ENCODE measurements at places on chromosomes 5 and 9.

GRCh38 chr5:13740471-13740870 is 204.0 kb downstream of the DNAH5 start:
- no peak for DNase-seq
- no peaks in the 10 kb centered on the region for H3K4me1 ChIP-seq
- no peaks in the 10 kb centered on the region for H3K36me3 ChIP-seq
- H3K27me3 ChIP-seq, result no peaks in the 10 kb centered on the region
- no peak overlapping the region for H3K27ac ChIP-seq

- no peak overlapping the region for H3K4me3 ChIP-seq
- H3K4me1 ChIP-seq, result peaks cover 20% of the 10 kb centered on the region
- H3K27ac ChIP-seq, result peak overlapping the region; percentile 63
- no peak for DNase-seq
These were observed 64.2 kb upstream of the CPEB4 start for GRCh38 chr5:173823721-173824567.

DNA sequence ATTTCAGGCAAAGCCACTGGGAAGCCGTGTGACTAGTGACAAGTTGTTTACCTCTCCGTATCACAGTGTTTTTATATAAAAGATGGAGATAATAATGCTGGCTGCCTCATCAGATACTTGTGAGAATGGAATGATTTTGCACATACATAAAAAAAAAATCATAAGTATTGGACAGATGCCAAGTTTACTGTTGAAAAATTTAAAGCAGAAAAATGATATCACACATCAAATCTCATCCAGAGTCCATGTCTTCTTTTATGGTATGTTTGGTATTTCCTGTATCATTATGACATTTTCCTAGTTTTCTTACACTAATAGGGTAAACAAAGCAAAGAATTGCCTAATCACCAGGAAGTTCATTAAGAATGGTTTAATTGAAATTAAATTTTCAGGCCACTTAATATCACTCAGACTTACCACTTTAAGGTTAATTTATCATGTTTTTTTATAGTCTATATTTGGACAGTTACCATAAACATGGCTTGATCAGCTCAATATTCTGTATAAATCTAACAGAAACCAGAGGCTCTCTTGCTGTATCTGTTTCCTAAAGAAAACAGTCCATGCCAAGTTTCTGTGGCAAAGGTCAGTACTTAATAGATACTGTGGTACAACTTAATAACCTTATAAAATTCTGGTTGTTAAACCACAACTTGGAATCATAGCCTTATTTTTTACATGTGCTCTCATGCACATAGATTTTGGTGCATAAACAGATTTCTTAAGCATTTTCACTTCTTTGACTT is 656.5 kb upstream of the RIOK2 start:
- DNase-seq, result no peak
- no peak overlapping the region for H3K4me3 ChIP-seq
- H3K27ac ChIP-seq, result no peak overlapping the region
- H3K36me3 ChIP-seq, result no peaks in the 10 kb centered on the region
- H3K4me1 ChIP-seq, result no peaks in the 10 kb centered on the region
- H3K27me3 ChIP-seq, result no peaks in the 10 kb centered on the region

DNA sequence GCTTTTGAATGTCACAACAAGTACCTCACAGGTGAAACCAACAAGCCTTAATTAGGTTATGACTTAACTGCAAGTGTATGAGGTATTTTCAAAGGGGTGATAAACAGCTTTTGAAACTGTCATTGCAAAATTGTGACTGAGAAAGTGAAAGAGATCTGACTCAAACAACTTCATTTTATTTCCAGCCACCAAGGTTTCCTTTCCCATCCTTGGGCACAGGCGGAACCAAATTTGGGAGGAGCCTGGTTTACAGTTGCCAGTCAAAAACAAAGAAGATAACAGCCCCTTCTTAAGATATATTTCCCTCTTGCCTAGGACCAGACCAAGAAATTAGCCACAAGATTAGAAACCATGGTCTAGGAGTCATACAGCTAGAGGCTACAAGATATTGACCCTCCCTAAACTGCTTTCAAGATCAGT is 417.1 kb downstream of the CSNK1G3 start:
- DNase-seq, result no peak
- H3K36me3 ChIP-seq, result no peaks in the 10 kb centered on the region
- H3K27ac ChIP-seq, result no peak overlapping the region
- H3K4me1 ChIP-seq, result no peaks in the 10 kb centered on the region
- H3K4me3 ChIP-seq, result no peak overlapping the region

- H3K4me3 ChIP-seq, result no peak overlapping the region
- H3K27me3 ChIP-seq, result no peaks in the 10 kb centered on the region
- DNase-seq, result no peak
- no peaks in the 10 kb centered on the region for H3K4me1 ChIP-seq
These were observed 221.7 kb downstream of the DIRAS2 start for GRCh38 chr9:90420768-90421513.

DNA sequence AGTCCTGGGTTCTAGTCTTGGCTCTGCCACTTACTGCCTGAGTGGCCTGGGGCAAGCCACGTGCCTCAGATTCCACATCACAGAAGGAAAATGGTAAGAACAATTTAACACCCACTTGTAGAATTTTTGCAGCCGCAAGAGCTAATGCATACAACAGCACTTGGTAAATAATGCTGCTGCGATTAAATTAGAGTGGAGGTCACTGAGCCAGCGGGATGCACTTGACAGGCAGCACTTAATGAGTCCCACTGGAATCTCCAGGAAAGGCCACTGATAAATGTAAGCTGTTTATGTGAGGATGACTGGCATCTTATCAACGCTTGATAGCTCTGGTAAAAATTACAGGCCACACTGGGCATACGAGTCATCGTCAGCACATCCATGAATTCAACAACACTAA is 59.4 kb upstream of the UBTD2 start:
- no peaks in the 10 kb centered on the region for H3K4me1 ChIP-seq
- DNase-seq, result no peak
- peaks cover 54% of the 10 kb centered on the region for H3K36me3 ChIP-seq
- no peak overlapping the region for H3K4me3 ChIP-seq
- no peaks in the 10 kb centered on the region for H3K27me3 ChIP-seq

All from upper lobe of right lung (tissue), 1 donor.